ENCODE measurements at places on chromosomes 3 and 15. TPM values are rescaled to one million over a fixed set of nuclear protein-coding genes. Genes with fewer than 3 reads are reported as not detected.

The CPLX3 gene
- not detected for total RNA-seq

The PRSS50 gene
- total RNA-seq, result 1.1 TPM

GRCh38 chr15:50686469-50687301 lies at the start of gene TRPM7:
Gene TRPM7, minus strand, starts transcription at chr15:50686797. Its CDS starts 264 bp downstream, at chr15:50686533.
- peak within 1 kb of the TSS; percentile 90 for H3K4me3 ChIP-seq
- H3K4me1 ChIP-seq, result peaks cover 16% of the 10 kb centered on the region
- peak; percentile 90 for DNase-seq
- H3K27me3 ChIP-seq, result no peaks in the 10 kb centered on the region

- H3K36me3 ChIP-seq, result peaks cover 36% of the 10 kb centered on the region
- no peaks in the 10 kb centered on the region for H3K27me3 ChIP-seq
- H3K27ac ChIP-seq, result peak overlapping the region; percentile 46
- DNase-seq, result no peak
- H3K4me3 ChIP-seq, result no peak overlapping the region
Measured at GRCh38 chr3:136343873-136344555, 93.9 kb downstream of the PCCB start.

The CCDC54 gene
- not detected for total RNA-seq

The PLA2G4B gene
- 19.9 TPM for total RNA-seq

- H3K36me3 ChIP-seq, result peaks cover 4% of the 10 kb centered on the region
- no peak for DNase-seq
- H3K4me1 ChIP-seq, result peaks cover 8% of the 10 kb centered on the region
- no peak overlapping the region for H3K27ac ChIP-seq
- no peak overlapping the region for H3K4me3 ChIP-seq
Measured at GRCh38 chr3:158642474-158643210, 1.7 kb upstream of the GFM1 start.

GRCh38 chr3:134354612-134355251 lies 19.5 kb downstream of the AMOTL2 start:
- H3K36me3 ChIP-seq, result peaks cover 41% of the 10 kb centered on the region
- peak overlapping the region; percentile 79 for H3K27ac ChIP-seq
- H3K27me3 ChIP-seq, result no peaks in the 10 kb centered on the region
- H3K4me3 ChIP-seq, result peak overlapping the region; percentile 41
- DNase-seq, result no peak
- peaks cover 53% of the 10 kb centered on the region for H3K4me1 ChIP-seq

GRCh38 chr15:90497912-90498311 lies 31.8 kb upstream of the CRTC3 start:
- no peak overlapping the region for H3K4me3 ChIP-seq
- no peaks in the 10 kb centered on the region for H3K4me1 ChIP-seq
- H3K27me3 ChIP-seq, result no peaks in the 10 kb centered on the region
- no peak for DNase-seq
- no peak overlapping the region for H3K27ac ChIP-seq

The TATDN2 gene
- total RNA-seq, result 34.6 TPM

The MRPL46 gene
- total RNA-seq, result 24.8 TPM

DNA sequence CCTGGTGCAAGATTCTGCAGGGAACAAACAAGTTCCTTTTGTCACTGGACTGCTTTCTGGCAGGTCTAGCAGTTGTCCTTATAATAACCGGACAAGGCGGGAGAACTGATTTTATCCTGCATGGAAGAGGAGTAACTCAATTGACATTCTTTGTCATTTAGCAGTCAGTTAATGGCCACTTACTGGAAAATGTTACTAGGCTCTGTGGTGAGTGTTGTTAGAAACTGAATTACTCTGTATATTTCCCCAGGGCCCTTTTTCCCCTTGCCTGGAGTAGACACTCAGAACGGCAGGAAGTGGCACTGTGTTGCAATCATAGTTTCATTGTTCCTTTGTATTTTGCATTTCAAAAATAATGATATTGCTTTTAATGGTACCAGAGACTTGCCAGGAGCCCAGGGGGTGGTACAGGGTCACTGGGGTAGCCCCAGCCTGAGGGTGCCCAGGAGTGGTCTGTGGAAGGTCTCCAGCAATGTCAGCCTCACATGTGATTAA lies 318.6 kb upstream of the LRRFIP2 start:
- H3K4me1 ChIP-seq, result peaks cover 24% of the 10 kb centered on the region
- DNase-seq, result no peak
- H3K4me3 ChIP-seq, result no peak overlapping the region
- peaks cover 3% of the 10 kb centered on the region for H3K27me3 ChIP-seq
- peaks cover 22% of the 10 kb centered on the region for H3K36me3 ChIP-seq

GRCh38 chr15:39846108-39846507 lies 63.5 kb upstream of the FSIP1 start:
- DNase-seq, result no peak
- no peak overlapping the region for H3K4me3 ChIP-seq
- no peak overlapping the region for H3K27ac ChIP-seq

GRCh38 chr3:66720508-66720907 lies 219.7 kb upstream of the LRIG1 start:
- no peak overlapping the region for H3K4me3 ChIP-seq
- H3K36me3 ChIP-seq, result no peaks in the 10 kb centered on the region
- H3K4me1 ChIP-seq, result no peaks in the 10 kb centered on the region
- no peak overlapping the region for H3K27ac ChIP-seq
- no peaks in the 10 kb centered on the region for H3K27me3 ChIP-seq

The NANOGP8 gene
- not detected for total RNA-seq

GRCh38 chr3:119973018-119973646 lies 121.1 kb downstream of the GSK3B start:
- peaks cover 36% of the 10 kb centered on the region for H3K36me3 ChIP-seq
- H3K4me3 ChIP-seq, result no peak overlapping the region
- H3K27me3 ChIP-seq, result no peaks in the 10 kb centered on the region

DNA sequence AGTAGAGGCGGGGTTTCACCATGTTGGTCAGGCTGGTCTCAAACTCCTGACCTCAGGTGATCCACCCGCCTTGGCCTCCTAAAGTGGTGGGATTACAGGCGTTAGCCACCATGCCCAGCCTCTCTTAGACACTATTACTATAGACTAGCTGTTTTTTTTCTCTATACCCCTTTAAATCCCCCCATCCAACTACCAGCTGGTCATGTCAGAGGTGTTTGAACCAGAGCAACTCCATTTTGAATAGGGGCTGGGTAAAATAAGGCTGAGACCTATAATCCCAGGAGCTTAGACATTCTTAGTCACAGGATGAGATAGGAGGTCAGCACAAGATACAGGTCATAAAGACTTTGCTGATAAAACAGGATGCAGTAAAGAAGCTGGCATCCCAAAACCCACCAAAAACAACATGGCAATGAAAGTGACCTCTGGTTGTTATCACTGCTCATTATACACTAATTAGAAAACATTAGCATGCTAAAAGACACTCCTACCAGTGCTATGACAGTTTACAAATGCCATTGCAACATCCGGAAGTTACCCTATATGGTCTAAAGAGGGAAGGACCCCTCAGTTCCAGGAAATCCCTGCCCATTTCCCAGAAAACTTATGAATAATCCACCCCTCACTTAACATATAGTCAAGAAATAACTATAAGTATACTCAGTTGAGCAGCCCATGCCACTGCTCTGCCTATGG lies 57.8 kb upstream of the GPD1L start:
- H3K27ac ChIP-seq, result no peak overlapping the region
- DNase-seq, result no peak
- H3K4me1 ChIP-seq, result peaks cover 18% of the 10 kb centered on the region
- H3K36me3 ChIP-seq, result peaks cover 4% of the 10 kb centered on the region
- H3K27me3 ChIP-seq, result peaks cover 2% of the 10 kb centered on the region

GRCh38 chr3:185778094-185778493 lies 46.7 kb downstream of the IGF2BP2 start:
- no peaks in the 10 kb centered on the region for H3K27me3 ChIP-seq
- peak overlapping the region; percentile 14 for H3K27ac ChIP-seq
- peaks cover 8% of the 10 kb centered on the region for H3K36me3 ChIP-seq
- no peak overlapping the region for H3K4me3 ChIP-seq
- peaks cover 48% of the 10 kb centered on the region for H3K4me1 ChIP-seq
- no peak for DNase-seq

The OCA2 gene
- 1.4 TPM for total RNA-seq

The TNFSF10 gene
- total RNA-seq, result 48.1 TPM

The TMCO5A gene
- not detected for total RNA-seq

DNA sequence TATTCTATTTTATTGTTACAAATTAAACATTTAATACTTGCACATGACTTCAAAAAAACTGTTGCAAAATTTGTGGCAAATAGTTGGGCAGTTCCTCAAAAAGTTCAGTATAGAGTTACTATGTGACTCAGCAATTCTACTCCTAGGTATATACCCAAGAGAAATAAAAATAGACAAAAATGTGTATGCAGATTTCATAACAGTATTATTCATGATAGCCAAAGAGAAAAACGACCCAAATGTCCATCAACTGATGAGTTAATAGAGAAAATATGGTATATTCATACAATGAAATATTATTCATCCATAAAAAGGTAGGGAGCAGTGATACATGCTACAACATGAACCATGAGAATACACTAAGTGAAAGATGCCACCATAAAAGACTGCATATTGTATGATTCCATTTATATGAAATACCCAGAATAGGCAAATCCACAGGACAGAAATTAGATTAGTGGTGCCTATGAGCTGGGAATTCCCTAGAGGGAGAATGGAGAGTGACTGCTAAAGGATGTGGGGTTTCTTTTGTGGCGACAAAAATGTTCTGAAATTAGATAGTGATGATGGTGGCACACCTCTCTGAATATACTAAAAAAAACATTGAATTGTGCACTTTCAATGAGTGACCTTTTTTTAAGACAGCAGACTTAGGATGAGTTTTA lies 31.6 kb upstream of the CLASP2 start:
- no peaks in the 10 kb centered on the region for H3K4me1 ChIP-seq
- no peaks in the 10 kb centered on the region for H3K36me3 ChIP-seq
- no peak overlapping the region for H3K27ac ChIP-seq
- H3K4me3 ChIP-seq, result no peak overlapping the region

The NR2E3 gene
- total RNA-seq, result 0.38 TPM

GRCh38 chr3:53160061-53160659 lies 849 bp upstream of the PRKCD start:
- H3K27ac ChIP-seq, result peak overlapping the region; percentile 81
- peaks cover 24% of the 10 kb centered on the region for H3K27me3 ChIP-seq
- no peaks in the 10 kb centered on the region for H3K36me3 ChIP-seq
- H3K4me1 ChIP-seq, result peaks cover 38% of the 10 kb centered on the region

The LRRC31 gene
- 1.4 TPM for total RNA-seq

The C3orf85 gene
- 2.3 TPM for total RNA-seq

GRCh38 chr15:44308415-44308814 lies 19.9 kb downstream of the GOLM2 start:
- no peak for DNase-seq
- H3K27ac ChIP-seq, result no peak overlapping the region
- no peaks in the 10 kb centered on the region for H3K27me3 ChIP-seq
- peaks cover 7% of the 10 kb centered on the region for H3K4me1 ChIP-seq

DNA sequence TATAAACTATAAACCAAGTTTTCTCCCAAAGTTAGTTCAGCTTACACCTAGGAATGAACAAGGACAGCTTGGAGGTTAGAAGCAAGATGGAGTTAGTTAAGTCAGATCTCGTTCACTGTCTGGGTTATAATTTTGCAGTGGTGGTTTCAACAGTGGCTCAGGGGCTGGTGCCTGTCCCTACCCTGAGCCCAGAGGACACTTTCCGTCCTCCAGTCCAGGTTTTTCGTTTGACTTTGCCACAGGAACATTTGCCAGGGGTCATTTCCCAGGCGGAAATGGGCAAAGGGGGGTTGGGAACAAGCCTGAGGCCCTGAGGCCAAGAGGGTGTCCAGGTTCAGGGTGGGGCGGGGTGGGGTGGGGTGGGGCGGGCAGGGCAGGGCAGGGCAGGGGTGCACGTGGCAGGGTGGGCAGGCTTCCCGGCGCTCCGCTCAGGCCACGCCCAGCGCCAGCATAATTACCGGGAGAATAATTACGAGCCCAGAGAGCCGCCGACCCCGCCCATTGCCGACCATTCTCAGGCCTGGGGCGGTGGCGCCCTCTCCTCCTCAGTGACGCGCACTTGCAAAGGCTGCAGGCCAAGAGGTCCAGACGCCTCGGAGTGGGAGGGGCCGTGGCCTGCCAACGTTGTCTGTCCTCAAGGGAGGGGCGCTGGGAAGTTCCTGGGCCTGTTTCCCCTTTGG lies 70.4 kb downstream of the KLF13 start:
- H3K4me1 ChIP-seq, result no peaks in the 10 kb centered on the region
- peak; percentile 77 for DNase-seq
- H3K27me3 ChIP-seq, result peaks cover 29% of the 10 kb centered on the region
- H3K27ac ChIP-seq, result peak overlapping the region; percentile 70
- H3K36me3 ChIP-seq, result no peaks in the 10 kb centered on the region

DNA sequence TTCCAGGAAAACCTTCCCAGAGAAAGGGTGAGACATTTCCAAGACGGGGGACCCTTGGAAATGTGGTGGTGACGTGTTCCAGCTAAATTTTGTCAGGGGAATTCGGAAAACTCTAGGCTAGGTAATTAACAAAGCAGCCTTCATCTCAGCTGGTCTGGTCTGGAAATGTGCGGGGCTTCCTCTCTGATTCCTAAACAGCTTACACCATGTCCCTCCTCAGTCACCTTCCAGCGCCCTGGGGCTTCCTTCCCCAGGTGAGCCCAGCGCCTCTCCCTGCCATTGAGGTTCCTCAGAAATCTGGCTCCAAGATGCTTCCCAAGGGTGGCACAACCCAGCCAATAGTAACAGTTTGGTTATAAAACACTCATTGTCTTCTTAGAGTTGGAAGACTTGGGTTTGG lies 571 bp downstream of the ACAD9 start:
- H3K27ac ChIP-seq, result peak overlapping the region; percentile 98
- no peak for DNase-seq
- H3K4me1 ChIP-seq, result peaks cover 38% of the 10 kb centered on the region
- peaks cover 11% of the 10 kb centered on the region for H3K36me3 ChIP-seq
- H3K27me3 ChIP-seq, result no peaks in the 10 kb centered on the region
- H3K4me3 ChIP-seq, result peak overlapping the region; percentile 94

The RTP3 gene
- total RNA-seq, result not detected

The AMOTL2 gene
- 122 TPM for total RNA-seq

The DZIP1L gene
- 17.8 TPM for total RNA-seq

- H3K36me3 ChIP-seq, result peaks cover 20% of the 10 kb centered on the region
- H3K27me3 ChIP-seq, result no peaks in the 10 kb centered on the region
- peak overlapping the region; percentile 83 for H3K27ac ChIP-seq
- DNase-seq, result no peak
- H3K4me3 ChIP-seq, result no peak overlapping the region
Measured at GRCh38 chr3:139434764-139435307, 41.5 kb downstream of the RBP2 start.

- H3K27me3 ChIP-seq, result no peaks in the 10 kb centered on the region
- peaks cover 31% of the 10 kb centered on the region for H3K36me3 ChIP-seq
- no peak for DNase-seq
- H3K27ac ChIP-seq, result peak overlapping the region; percentile 94
Measured at GRCh38 chr15:69451951-69452691, 497 bp upstream of the RPLP1 start.

- no peak for DNase-seq
- H3K36me3 ChIP-seq, result no peaks in the 10 kb centered on the region
- H3K4me3 ChIP-seq, result no peak overlapping the region
- peaks cover 10% of the 10 kb centered on the region for H3K4me1 ChIP-seq
- H3K27ac ChIP-seq, result no peak overlapping the region
Measured at GRCh38 chr3:65080432-65080831, 392.6 kb upstream of the ADAMTS9 start.

The IL20RB gene
- 0.56 TPM for total RNA-seq

GRCh38 chr3:62103531-62103930 lies 269.8 kb downstream of the FEZF2 start:
- DNase-seq, result no peak
- H3K4me1 ChIP-seq, result peaks cover 22% of the 10 kb centered on the region
- H3K27ac ChIP-seq, result no peak overlapping the region
- H3K27me3 ChIP-seq, result no peaks in the 10 kb centered on the region

The LYZL4 gene
- total RNA-seq, result not detected

Data from type B pancreatic cell (in vitro differentiated cells).